ENCODE measurements at places on chromosomes 3 and 15. TPM values are rescaled to one million over a fixed set of nuclear protein-coding genes. Genes with fewer than 3 reads are reported as not detected.

Gene ANKUB1
- total RNA-seq: not detected

Gene SELENOK
- 51.0 TPM for total RNA-seq

Gene XYLB
- 6.0 TPM for total RNA-seq

Gene POTEB
- total RNA-seq: not detected

Gene KLHL25
- total RNA-seq: 8.4 TPM

Gene PARP15
- total RNA-seq: 4.9 TPM

Gene PML
- 82.9 TPM for total RNA-seq

GRCh38 chr15:58383876-58384275 is 47.9 kb upstream of the LIPC start:
- no peak for DNase-seq

GRCh38 chr3:185926445-185926844 is 11.4 kb downstream of the TRA2B start:
- DNase-seq: no peak

DNA sequence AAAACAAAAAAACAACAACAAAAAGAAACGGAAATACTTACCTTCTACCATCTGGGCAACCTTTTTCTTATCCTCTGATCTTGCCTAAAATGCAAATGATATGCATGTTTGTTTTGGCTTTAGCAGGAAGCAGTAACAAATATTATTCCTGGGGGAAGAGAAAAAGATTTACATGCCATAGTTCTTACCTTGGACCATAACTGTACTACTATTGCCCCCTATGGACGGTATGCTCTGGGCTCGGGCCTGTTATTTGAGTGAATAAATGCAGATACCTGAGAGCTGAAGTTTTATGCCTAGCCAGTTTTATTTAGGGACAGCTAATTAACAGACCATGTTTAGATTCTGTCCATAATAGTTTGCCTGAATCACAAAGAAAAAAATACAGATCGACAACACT is 12.6 kb upstream of the STARD5 start:
- no peak for DNase-seq

- no peak for DNase-seq
Observed at GRCh38 chr3:14820156-14820555, 1.4 kb downstream of the FGD5 start.

DNA sequence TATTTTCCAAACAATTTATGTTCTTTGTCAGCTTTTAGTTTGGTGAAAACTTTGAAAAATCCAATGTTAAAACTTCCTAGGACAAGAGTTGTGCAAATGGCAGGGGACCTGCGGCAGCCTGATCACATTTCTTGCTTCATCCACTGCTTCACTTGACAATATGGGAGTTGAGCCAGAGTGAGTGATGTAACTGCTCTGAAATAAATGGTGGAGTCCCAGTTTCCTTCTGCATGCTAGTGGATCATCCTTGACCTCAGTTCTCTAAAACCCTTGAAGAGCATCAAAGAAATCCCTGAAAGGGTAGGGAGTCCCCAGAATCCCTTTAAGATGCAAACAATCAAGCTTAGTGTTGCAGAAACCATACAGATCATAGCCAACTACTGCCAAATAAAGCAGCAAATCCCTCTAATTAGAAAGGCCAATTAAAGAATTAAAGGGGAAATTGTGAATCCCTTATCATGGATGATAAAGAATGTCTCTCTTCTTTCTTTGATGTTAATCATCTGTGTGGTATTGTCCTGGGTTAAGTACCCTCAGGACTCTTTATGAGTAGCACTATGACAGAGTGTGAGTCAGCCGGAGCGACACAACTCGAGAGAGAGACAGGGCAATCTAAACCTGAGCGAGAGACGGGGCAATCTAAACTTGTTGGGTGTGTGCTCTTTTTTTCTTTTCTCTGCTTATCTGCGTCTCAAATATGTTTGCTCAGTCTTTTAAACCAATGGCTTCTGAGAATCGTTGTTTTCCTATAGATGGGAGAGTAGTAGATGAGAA is 41.8 kb upstream of the GAP43 start:
- no peak for DNase-seq

DNA sequence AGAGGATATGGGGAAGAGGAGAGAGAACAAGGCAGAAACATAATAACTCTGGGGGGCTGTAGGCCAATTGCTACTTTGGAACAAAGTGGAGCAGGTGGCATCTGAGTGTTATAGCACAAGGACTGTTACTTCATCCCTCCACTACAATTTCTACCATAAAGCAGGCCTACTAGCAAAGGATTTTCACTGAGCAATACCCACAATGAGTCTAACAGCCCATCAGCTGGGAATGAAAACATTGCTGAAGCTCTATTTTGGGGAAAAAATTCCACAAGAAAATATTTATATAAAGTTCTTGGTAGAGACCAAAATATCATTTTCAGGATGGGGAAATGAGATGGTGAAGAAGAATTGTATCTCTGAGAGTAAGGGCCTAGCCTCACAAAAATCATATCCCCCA is 3.6 kb upstream of the SHC4 start:
- no peak for DNase-seq

- no peak for DNase-seq
Observed at GRCh38 chr15:60679256-60679655, 200.3 kb upstream of the ICE2 start.

- DNase-seq: no peak
Observed at GRCh38 chr3:141115789-141116541, 64.8 kb downstream of the SPSB4 start.

GRCh38 chr15:73771385-73772045 is 18.4 kb upstream of the INSYN1 start:
- DNase-seq: no peak

DNA sequence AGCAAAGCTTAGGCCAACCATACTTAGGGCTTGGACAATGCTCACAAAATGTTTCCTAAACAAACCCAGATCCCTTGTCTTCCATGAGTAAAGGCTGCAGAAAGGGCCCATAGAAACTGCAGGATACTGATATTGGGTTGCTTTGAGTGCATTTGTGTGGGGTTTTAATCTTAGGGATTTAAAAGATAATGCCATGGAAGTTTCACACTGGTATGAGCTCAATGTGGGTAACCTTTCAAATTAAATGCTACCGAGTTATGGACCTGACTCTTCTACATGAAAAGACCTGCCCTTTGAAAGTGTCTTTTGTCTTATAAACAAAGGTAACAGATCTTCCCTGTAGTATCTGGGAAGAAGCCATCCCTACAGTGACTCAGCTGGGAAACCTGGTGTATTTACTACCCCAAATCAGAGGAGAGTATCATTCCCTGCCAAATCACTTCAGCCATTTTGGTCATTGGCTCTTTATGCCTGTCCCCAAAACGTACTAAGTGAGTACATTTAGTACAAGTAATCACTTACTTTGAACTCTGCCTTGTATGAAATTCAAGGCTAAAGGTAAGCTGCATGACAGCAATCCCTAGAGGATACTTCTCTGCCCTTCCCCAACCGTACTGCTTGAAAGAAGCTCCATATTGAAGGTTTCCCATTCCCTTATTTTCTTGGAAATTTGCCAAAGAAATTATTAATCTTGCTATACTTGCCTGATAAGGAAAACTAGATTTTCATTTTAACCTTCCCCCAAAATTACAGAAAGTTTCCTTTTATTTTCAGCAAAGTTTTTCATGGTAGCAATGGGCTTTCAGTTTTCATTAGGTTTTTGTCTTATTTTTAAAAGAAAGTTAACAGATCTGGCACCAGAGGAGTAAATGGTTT is 7.2 kb downstream of the TM4SF1 start:
- DNase-seq: no peak

- no peak for DNase-seq
Observed at GRCh38 chr3:41933154-41933676, 28.7 kb downstream of the ULK4 start.

DNA sequence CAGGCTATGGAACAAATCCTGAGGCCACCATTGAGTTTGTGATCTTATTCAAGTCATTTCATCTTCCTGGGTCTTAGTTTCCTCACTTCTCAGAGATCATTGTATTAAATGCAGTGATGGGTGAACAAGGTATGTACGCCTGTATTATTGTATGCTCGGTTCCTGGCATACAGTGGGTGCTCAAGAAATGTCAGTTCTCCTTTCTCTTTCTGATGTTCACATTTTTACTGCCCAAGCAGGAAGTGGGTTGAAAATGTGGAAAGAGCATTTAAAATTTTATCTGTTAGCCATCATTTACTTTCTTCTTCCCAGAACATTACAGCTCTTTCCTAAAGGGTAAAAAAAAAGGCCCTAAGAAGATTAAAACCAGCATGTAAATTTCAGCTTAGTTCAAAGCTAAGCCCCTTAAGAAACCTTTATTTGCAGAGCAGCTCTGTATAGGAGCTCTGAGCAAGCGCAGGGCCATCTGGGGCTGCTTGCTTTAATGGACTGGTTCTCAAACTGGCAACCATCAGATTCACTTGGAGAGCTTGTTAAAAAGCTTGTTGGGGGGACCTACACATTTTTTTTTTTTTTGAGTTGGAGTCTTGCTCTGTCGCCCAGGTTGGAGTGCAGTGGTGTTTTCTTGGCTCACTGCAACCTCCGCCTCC is 179.4 kb downstream of the CHST2 start:
- no peak for DNase-seq

Data from kidney (tissue), 22 donors.